ENCODE measurements at places on chromosomes 3 and 15. TPM values are rescaled to one million over a fixed set of nuclear protein-coding genes. Genes with fewer than 3 reads are reported as not detected.

GRCh38 chr3:28042095-28042635, 199.3 kb upstream of the CMC1 start:
- no peak for DNase-seq

DNA sequence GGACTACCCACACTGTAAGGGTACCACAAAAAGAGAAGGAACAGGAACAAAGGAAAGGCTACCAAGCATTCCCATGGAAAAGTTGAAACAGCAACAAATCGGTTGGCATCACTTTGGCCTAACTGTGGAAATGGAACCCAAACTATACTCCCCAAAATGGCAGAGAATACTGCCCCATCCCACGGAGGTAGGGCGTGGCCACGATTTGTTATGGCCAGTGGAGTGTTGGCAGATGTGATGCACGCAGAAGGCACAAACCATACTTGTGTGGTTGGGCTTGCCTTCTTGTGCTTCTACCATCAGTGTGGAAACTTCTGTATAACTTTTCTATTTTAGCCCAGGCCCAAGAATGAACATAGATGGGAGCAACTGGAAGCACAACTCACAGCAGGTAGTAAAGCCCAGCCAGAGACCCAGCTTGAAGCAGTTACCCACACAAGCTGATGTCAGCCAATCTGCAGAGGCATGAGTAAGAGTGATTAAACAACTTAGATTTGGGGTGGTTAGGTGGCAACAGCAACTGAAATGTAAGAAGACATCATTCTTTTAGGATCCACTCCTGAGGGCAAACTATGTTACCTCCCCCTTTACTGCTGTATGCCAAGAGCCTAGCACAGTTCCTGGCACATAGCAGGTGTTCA, 64.1 kb downstream of the BTD start:
- no peak for DNase-seq

DNA sequence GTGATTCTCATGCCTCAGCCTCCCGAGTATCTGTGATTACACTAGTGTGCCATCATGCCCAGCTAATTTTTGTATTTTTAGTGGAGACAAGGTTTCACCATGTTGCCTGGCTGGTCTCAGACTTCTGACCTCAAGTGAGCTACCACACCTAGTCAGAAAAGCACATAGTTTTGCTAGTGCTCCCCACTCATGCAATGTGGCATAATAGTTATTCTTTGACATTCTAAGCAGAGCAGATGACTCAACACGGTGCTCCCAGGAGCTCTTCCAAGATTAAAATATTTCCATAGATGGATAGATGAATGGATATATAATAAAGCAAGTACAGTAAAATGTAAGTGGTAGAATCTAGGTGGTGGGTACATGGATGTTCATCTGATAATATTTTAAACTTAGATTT, 53.1 kb upstream of the GK5 start:
- DNase-seq = no peak

The MST1R gene
- total RNA-seq = 92.8 TPM

The GABRA5 gene
- total RNA-seq = not detected

Data from transverse colon (tissue), 4 donors.